Body of pancreas (tissue), 4 donors: ENCODE measurements at places on chromosomes 16 and 17. TPM values are rescaled to one million over a fixed set of nuclear protein-coding genes. Genes with fewer than 3 reads are reported as not detected.

Gene GAN
- total RNA-seq, result 3.6 TPM

Gene PRSS36
- total RNA-seq, result 0.52 TPM

Gene CCL17
- not detected for total RNA-seq

Gene CCL22
- total RNA-seq, result not detected

Gene CIITA
- total RNA-seq, result 6.5 TPM

Gene NPIPA8
- total RNA-seq, result not detected

DNA sequence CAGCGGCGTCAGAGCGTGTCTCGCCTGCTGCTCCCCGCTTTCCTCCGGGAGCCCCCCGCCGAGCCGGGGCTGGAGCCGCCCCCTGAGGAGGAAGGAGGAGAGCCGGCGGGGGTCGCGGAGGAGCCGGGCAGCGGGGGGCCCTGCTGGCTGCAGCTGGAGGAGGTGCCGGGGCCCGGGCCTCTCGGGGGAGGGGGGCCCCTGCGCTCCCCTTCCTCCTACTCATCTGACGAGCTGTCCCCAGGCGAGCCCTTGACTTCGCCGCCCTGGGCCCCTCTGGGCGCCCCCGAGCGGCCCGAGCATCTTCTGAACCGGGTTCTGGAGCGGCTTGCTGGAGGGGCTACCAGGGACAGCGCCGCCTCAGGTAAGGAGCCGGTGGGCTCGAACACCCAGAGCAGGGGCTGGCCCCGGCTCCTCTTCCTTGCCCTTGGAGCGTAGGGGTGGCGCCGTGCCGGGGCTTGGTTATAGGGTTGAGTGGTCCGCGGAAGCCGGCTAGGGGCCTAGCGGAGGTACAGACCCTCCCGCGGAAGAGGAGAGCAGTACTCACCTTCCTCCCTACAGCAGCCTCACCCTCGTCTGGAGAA, 841 bp downstream of the RAPGEFL1 start:
- H3K36me3 ChIP-seq, result no peaks in the 10 kb centered on the region
- H3K4me1 ChIP-seq, result peaks cover 36% of the 10 kb centered on the region
- H3K27ac ChIP-seq, result no peak overlapping the region
- H3K4me3 ChIP-seq, result peak overlapping the region; percentile 14

DNA sequence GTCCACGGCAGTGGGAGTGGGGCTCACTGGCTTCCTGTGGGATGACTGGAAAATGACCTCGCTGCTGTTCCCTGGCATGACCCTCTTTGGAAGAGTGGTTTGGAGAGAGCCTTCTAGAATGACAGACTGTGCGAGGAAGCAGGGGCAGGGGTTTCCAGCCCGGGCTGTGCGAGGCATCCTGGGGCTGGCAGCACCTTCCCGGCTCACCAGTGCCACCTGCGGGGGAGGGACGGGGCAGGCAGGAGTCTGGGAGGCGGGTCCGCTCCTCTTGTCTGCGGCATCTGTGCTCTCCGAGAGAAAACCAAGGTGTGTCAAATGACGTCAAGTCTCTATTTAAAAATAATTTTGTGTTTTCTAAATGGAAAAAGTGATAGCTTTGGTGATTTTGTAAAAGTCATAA, 7.8 kb upstream of the RNF213 start:
- H3K27ac ChIP-seq, result no peak overlapping the region
- no peaks in the 10 kb centered on the region for H3K36me3 ChIP-seq
- H3K27me3 ChIP-seq, result no peaks in the 10 kb centered on the region
- DNase-seq, result peak; percentile 79

DNA sequence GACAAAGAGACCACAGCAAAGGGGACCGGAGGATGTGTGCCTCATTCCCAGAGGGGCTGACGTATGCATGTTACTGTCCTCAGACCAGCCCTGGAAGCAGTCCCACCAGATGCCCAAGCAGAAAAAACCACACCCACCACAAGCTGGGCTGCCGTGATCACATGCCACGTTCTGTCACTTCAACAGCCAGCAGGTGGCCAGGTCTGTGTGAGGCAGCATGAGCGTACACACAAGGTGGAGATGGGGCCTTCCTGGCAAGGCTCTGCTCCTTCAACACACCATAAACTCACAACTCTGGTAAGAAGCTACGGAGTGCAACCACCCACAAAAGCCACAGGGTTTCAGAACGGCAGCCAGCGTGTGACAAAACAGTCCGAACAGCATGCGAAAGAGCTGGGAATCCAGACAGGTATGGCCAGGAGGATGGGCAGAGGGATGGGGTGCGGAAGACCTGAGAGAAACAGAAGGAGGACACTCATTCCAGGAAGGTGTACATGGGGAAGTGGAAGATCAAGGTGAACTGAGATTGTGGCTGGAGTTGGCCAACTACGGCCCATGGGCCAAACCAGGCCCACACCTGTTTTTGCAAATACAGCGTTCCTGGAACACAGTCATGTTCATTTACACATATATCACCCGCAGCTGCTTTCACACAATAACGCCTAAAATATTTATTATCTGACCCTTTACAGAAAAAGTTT, 27.9 kb downstream of the MBTPS1 start:
- no peaks in the 10 kb centered on the region for H3K4me1 ChIP-seq
- no peak overlapping the region for H3K4me3 ChIP-seq
- no peak overlapping the region for H3K27ac ChIP-seq
- peaks cover 31% of the 10 kb centered on the region for H3K36me3 ChIP-seq
- DNase-seq, result no peak

DNA sequence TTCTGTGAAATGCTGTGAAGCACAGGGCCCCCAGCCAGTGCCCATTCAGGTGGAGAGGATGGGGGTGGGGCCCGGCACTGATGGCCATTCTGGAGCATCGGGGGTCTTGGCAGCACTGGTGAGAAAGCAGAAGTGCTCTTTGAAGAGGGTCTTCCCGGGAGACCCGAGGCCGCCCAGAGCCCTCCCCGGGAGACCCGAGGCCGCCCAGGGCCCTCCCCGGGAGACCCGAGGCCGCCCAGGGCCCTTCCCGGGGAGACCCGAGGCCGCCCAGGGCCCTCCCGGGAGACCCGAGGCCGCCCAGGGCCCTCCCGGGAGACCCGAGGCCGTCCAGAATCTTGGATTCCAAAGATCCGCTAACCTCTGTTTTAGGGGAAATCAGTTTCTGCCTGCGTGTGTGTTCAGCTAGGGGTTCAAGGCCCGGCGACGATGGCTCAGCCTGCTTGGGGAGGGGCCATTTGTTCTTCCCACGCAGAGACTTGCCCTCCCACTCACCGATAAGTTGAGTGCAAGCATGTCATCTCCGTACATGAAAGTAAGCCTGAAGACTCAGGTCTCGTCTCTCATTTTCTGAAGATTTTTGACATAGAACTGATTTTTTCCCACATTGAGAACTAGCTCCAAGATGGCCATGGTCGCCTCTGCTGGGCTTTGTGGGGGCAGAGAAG, 35.2 kb upstream of the CAPN15 start:
- H3K4me3 ChIP-seq, result no peak overlapping the region
- no peaks in the 10 kb centered on the region for H3K4me1 ChIP-seq
- no peaks in the 10 kb centered on the region for H3K27me3 ChIP-seq
- peaks cover 10% of the 10 kb centered on the region for H3K36me3 ChIP-seq
- no peak overlapping the region for H3K27ac ChIP-seq

GRCh38 chr17:73594025-73594424, 50.2 kb downstream of the SDK2 start:
- DNase-seq, result no peak
- H3K4me1 ChIP-seq, result no peaks in the 10 kb centered on the region
- H3K27me3 ChIP-seq, result no peaks in the 10 kb centered on the region
- H3K4me3 ChIP-seq, result no peak overlapping the region
- H3K36me3 ChIP-seq, result no peaks in the 10 kb centered on the region
- no peak overlapping the region for H3K27ac ChIP-seq

GRCh38 chr16:57623251-57624043, 5.0 kb upstream of the ADGRG1 start:
- peak overlapping the region; percentile 87 for H3K27ac ChIP-seq
- no peaks in the 10 kb centered on the region for H3K27me3 ChIP-seq
- H3K4me3 ChIP-seq, result no peak overlapping the region

DNA sequence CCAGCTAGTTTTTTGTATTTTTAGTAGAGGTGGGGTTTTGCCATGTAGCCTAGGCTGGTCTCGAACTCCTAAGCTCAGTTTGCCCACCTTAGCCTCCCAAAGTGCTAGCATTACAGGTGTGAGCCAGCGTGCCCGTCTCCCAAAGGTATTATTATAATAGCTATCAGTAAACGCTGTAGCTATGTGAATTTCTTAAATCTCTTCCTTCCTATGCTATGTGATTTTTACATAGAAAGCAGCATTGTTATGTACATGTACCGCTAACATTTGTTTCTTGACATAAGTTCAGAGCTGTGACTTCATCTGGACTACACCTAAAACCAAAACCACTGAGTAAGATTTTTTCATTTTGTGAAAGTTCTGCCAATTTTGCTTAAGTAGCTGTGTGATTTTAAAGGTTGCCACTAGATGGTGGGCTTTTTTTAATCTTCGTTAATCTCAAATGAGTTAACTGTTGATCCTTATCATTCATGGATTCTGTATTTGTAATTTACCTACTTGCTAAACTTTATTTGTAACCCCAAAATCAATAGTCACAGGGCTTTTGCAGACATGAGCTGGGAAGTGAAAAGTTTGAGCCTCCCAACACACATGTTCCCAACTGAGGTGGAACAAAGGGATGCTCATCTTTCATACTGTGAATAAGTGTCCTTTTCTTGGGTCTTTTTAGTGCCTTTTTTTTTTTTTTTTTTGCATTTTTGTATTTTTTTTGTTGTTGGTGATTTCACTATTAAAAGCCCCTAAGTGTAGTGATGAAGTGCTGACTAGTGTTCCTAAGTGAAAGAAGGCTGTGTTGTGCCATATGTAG, 21.9 kb downstream of the PRKAR1A start:
- H3K27me3 ChIP-seq, result no peaks in the 10 kb centered on the region
- H3K4me1 ChIP-seq, result no peaks in the 10 kb centered on the region
- no peak overlapping the region for H3K27ac ChIP-seq
- H3K36me3 ChIP-seq, result peaks cover 34% of the 10 kb centered on the region
- DNase-seq, result no peak
- no peak overlapping the region for H3K4me3 ChIP-seq

DNA sequence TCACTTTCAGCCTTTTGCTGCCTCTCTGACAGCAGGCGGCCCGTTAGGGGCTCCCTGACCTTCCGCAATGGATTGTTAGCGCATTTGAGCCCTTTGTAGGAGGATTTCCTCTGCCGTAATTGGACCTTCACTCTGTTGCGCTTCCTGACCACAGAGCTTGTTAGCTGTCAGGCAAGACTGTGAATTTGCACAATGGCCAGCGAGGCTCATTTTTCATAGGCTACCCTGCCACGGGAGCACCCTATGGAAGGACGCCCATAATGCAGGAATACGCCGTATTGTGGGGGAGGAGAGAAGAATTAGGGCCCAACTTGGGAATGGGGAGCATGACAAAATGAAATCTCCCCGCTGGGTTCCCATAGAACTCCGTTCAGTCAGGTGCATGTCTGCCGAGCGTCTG, 205.2 kb upstream of the NLRP1 start:
- H3K4me3 ChIP-seq, result no peak overlapping the region
- H3K27me3 ChIP-seq, result no peaks in the 10 kb centered on the region
- DNase-seq, result no peak

DNA sequence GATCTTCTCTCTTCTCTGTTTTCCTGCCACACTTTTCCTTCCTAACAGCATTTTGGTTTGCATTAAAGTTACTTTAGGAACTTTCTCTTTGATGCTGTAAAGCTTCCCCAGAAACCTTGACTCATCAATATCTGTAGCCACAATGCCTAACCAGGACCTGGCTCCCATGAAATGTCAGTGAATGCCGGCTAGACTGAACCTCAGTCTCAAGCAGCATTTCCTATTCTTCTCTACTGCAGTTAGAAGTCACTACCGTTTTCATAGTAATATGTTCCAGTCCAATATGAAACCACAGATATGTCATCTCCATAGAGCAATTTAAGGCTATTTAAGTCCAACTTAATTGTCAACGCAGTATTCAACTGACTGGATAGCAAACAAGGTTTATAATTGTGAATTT, 28.9 kb downstream of the ITFG1 start:
- H3K4me1 ChIP-seq, result no peaks in the 10 kb centered on the region
- no peaks in the 10 kb centered on the region for H3K27me3 ChIP-seq

- H3K27ac ChIP-seq, result no peak overlapping the region
- H3K4me1 ChIP-seq, result no peaks in the 10 kb centered on the region
- no peak for DNase-seq
- H3K27me3 ChIP-seq, result no peaks in the 10 kb centered on the region
- no peak overlapping the region for H3K4me3 ChIP-seq
Measured at GRCh38 chr16:79845734-79846135, 245.2 kb upstream of the MAF start.

DNA sequence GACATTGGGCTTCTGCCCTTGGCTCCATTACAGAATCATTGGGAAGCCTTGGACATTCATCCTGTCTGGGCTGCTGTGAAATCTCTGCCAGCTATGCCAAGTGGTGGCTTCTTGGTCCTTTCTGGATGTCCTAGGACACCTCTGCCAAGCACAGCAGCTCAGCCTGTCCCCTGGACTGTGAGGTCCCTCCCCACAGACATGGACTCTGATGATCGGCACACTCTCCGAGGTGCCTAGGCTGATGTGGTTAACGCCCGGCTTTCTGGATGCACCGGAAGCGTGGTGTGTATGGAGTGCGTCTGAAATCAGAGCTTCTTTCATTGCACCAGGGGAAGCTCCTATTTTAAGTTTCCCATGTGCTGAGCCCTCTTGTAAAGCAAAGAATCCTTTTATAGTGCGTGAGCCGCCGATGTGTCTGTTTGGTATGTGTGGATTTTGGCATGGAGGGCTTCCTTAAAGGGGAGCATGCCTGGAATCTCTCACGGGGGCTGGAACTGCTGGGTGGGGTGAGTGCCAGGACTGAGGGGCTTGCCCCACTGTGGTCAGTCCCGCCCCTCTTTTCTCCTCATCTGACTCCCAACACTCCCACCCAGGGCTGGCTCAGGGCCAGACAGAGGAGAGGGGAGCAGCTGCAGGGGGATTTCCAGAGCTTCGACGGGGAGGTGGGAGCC, 7.0 kb upstream of the ARHGAP23 start:
- DNase-seq, result no peak
- no peak overlapping the region for H3K4me3 ChIP-seq
- H3K27ac ChIP-seq, result no peak overlapping the region
- peaks cover 10% of the 10 kb centered on the region for H3K4me1 ChIP-seq

GRCh38 chr17:67374329-67375053, 2.6 kb upstream of the PITPNC1 start:
- DNase-seq, result peak; percentile 86
- no peaks in the 10 kb centered on the region for H3K27me3 ChIP-seq
- peaks cover 20% of the 10 kb centered on the region for H3K4me1 ChIP-seq
- no peak overlapping the region for H3K4me3 ChIP-seq

GRCh38 chr17:61149862-61150362, 249.7 kb upstream of the TBX2 start:
- no peaks in the 10 kb centered on the region for H3K4me1 ChIP-seq
- no peak overlapping the region for H3K4me3 ChIP-seq
- H3K36me3 ChIP-seq, result no peaks in the 10 kb centered on the region
- H3K27ac ChIP-seq, result no peak overlapping the region

DNA sequence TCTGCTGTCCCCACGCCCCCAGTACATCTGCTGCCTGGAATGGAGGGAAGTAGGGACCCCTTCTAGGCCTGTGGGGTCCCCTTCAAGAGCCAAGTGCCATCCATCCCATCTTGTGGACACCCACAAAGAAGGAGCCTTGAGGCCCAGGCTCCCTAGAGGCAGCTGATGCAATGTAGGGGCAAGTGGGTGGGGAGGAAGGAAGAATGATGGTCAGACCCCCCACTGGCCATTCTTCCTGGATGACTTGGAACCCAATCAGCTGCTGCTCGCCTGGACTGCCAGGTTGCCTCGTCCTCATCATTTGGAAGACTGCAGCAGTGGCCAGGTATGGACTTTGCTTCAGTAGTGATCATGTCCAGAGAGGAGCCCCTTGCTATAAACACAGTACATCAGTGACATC, 48.9 kb downstream of the SMPD3 start:
- peaks cover 24% of the 10 kb centered on the region for H3K4me1 ChIP-seq
- DNase-seq, result no peak
- H3K27ac ChIP-seq, result no peak overlapping the region
- no peaks in the 10 kb centered on the region for H3K36me3 ChIP-seq
